ENCODE measurements at places on chromosomes 13 and 19.

DNA sequence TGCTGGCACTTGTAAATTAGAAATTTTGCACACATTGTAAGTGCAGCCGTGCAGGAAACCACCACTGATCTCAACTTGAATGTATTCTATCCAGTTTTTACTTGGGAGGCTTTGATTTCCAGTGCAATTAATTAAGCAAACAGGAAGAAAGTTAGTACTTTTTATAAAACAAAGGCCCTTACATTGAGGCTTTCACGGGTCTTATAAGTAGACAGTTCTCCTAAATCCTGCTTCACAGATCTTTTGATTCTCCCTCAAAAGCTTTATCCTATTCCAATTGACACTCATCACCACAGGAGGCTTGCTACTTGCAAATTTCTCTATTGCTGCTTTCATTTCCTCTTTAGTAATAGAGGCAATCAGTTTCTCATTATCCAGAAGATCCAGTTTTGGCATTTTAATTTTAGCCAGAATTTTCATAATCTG lies 90.1 kb downstream of the ERCC5 start:
- no peak for DNase-seq

DNA sequence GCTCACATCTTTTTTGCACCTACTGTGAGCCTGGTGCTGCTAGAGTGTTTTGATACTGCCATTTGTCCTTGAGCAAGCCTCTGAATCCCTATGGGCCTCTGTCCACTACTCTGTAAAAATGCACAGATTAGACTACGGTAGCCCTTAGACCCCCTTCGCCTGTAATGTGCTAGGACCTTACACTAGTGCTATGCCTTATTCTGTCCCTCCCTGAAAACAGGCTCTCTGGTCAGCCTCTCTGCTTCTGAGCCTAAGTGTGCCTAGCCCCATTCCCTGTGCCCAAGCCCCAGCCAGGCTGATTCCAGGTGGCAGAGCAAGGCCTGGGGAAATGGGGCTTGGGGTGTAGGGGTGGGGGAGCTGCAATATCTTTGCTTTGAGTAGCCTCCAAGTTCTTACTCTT lies 10.7 kb downstream of the HMGB1 start:
- DNase-seq = no peak

- no peak for DNase-seq
Measured at GRCh38 chr13:43731296-43731695, 55.5 kb downstream of the ENOX1 start.

GRCh38 chr13:38483623-38484022 lies 134.0 kb downstream of the UFM1 start:
- DNase-seq = no peak

- no peak for DNase-seq
Measured at GRCh38 chr19:49415102-49415809, 8.0 kb downstream of the PTH2 start.

DNA sequence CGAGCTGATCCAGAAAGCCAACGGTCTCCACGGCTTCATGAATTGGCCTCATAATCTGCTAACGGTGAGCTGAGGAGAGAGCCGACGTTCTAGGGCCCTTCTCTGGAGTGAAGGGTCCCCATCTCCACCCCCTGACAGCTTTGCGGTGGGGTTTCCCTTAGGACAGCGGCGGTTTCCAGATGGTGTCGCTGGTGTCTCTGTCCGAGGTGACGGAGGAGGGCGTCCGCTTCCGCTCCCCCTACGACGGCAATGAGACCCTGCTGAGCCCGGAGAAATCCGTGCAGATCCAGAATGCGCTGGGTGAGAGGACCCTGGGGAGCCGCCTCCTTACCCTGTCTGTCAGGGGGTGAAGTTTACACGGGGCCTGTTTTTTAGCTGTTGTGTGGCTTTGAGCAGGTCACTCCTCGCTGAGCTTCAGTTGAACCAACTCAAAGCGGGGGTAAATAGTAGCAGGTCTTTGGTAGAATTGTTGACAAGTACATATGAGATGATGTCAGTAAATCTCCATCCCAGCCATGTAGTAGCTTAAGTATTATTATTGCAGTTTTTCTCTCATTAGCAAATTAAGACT lies 801 bp downstream of the QTRT1 start:
- DNase-seq = no peak

DNA sequence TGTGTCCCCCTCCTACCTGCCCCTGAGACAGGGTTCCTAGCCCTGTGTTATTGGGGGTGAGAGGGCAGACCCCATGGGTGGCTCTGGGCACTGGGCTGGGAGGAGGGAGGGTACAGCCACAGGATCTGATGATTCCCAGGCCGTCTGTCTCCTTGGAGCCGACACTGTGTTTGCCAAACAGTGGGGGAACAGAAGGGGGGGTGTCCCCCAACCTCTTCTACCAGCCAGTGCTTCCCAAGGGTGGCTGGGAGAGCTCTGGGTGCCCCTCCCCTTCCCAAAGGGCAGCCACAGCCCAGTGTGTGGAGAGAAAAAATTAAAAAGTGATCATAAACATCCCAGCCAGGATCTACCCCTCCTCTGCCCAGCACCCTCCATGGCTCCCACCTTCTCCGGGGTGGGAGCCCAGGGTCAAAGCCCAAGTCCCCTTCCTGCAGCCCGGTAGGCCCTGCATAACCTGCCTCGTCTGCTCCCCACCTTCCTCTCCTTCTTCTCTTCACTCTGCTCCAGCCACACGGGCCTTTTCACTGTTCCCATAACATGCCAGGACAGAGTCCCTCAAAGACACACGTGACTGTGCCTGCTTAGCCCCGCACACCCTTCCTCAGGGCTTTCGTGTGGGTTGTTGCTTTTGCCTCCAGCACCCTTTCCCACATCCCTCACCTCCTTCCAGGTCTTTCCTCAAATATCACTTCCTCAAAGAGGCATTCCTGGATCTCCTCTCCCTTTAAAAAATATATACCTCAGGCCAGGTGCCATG lies 1.4 kb upstream of the PLIN4 start:
- DNase-seq = no peak

DNA sequence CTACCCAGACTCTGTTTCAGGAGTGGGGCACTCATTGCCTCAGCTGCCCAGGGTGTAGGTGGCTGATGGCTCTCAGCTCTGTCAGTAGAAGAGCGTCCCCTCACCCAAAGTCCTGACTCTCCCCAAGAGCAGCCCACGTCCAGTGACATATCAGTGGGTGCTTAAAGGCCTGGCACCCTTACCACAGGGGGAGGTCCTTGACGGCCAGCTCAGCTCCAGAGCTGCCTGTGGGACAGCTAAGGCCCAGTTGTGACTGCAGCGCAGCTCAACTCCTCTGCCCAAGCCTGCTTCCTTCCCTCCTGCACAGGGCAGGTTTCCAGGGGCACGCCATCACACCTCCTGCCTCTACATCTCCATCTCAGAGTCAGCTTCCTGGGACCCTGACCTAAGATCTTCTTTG lies 32.4 kb downstream of the GRIK5 start:
- no peak for DNase-seq

DNA sequence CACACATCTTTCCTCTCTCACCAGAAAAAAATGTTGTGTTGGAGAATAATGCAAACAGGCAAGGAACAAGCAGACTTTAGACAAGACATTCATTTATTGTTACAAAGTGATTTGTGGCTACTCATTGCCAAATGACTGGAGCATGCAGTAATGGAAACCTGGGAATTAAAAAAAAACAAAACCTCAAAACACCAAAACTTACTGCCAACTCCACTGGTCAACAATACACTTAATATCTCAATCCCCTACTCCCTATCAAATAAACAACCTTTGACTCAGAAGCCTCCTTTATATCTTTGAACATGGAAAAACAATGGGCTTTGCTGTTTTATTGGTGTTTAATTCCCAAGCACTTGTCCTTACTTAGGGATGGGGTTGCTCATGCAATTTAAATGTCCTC lies 112.8 kb downstream of the POSTN start:
- DNase-seq = no peak

DNA sequence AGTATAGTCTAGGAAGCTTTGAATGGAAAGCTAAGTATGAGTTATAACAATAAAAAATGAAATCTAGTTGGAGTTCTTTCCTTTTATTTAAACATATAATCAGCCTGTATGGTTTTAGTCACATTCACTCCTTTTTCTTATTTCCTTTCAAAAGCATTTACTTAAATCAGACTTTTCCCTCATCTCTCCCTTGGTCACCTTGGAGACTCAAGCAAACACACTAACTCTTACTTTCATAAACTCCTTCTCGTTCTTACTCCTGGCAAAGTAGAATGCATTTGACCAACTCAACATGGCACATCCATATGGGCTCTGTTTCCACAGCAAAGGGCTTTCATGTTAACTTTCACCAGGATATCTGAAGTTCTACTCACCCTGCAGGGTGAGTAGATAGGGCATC lies 400.0 kb downstream of the LMO7 start:
- no peak for DNase-seq

- DNase-seq = no peak
Measured at GRCh38 chr19:40585241-40585981, 8.7 kb downstream of the SHKBP1 start.

- DNase-seq = no peak
Measured at GRCh38 chr13:40368127-40368891, 298.1 kb downstream of the FOXO1 start.

DNA sequence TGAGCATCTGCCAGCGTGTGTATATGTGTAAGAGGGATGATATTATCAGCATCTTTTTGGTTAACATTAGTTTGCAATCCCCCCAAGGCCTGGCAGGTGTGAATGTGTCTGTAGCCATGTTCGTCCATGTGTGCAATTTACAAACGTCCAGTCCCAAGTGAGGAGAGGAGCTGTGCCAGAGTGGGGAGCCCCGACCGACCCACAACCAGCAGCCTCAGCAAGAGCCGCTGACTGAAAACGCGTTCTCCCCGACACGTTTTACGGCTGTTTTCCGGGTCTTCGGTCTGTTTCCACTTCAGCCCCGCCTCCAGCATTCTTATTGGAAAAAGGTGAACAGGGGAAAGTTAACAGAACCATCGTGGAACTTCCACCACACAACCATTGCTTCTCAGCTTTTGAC lies 119.1 kb upstream of the SOX1 start:
- DNase-seq = no peak

DNA sequence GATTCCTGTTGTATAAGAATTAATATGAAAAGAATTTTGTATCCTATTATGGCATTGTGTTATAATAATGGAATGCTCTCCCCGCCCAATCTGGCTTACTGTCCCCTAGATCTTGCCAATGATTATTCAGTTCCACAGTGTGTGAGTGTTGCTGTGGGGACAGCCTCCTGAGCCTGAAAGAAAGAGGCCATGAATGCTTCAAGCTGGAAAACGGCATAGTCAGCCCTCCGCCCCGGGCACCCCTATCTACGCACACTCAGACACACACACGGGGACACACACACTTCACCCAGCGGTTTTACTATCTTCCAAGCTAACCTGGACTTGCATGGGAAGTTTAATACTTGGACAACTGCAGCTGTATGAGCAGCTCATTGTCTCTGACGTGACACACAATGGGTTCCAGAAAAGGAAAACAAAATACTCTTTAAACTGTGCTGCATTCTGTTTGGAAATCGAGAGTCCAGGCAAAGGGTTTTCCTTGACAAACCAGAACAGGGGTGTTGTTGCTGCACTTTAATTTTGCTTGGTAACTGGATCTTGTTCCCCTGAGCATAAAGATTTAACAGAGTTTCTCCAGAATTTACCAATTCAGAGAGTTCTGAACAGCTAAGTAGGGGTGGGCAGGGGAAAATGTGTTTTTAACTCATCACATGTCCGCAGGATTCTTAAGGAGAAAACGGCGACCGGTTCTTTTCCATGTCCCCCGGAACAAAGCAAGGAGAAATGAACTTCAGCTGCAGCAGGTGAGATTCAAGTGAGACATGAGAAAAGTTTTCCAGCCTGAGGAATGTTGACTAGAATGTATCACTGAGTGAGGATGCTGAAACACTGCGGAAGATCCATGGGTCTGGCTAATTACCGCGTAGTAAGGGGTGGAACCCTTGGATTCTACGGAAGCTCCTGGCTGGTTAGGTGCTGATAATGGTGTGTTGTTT lies 472.9 kb downstream of the FOXO1 start:
- DNase-seq = no peak

DNA sequence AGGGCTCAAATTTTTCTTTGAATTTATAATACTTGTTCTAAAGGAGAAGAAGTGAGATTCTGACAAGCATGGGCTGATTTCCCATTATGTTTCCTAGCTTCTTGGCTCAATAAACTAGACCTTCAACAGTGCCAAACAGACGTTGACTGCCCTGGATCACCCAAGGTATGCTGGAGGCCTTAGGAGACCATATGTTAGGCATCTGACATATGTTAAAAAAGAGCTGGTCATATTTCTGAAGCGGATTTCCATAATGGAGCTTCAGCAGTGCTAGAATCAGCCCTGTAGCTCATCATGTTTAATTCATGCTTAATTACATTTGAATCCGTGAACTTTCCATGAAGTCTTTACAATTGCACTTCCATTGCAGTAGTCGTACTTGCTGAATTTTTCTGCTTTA lies 653.3 kb downstream of the DIAPH3 start:
- no peak for DNase-seq

DNA sequence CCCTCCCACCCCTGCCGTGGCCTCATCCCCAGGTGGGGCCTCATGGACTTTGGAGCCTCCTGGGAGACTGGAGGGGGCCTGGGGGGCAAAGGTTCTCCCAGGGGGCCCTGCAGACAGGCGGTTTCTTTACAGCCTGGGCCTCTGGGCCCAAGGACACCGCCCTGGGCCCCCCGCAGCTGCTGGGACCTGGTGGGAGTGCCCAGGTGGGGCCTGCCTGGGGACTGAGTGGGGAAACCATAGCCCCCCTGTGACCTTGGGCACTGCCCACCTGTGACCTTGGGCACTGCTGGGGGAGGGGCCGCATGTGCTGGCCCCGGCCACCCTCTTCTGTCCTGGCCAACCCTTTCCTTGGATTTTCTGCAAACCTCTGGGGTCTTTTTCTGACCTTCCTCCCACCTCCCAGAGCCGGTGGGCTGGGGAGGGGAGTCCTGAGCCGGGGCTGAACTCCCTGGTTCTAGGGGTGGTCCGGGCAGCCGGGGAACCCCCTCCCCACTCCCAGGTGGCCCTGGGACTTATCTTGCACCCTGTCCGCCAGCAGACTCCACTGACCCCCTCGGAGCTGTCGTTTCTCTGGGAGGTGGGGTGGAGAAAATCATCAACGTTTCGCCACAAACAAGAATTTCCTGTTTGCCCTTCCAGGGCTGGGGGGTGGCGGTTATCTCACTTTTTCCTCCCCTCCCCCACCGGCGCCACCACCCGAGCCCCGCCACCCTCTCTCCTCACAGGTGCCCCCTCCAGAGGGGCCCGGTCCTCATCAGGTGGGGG lies 27.0 kb downstream of the ARID3A start:
- DNase-seq = no peak

- DNase-seq = no peak
Measured at GRCh38 chr13:99405966-99406365, 95.3 kb upstream of the TM9SF2 start.

DNA sequence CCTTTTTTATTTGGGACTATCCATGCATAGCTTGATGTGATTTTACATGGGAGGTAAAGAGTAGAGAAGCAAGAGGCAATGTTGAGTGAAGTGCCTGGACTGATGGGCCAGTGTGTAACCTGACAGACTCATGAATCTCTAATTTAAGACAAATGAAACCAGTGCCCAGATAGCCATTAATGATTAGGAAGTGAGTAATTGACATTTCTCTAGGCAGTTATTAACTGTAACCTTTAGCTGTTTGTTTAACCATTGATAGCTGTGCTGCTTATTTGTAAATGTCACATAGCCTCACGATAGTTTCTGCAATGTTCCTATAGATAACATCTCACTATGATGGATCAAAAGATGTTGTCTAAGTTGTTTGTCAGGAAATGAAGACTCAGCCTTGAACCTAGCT lies 1047.5 kb upstream of the SPRY2 start:
- DNase-seq = no peak

Data from NCI-H1092 (cell line).